ENCODE measurements at places on chromosomes 13 and 19. TPM values are rescaled to one million over a fixed set of nuclear protein-coding genes. Genes with fewer than 3 reads are reported as not detected.

CEACAM4 gene
- polyA plus RNA-seq = not detected

DNA sequence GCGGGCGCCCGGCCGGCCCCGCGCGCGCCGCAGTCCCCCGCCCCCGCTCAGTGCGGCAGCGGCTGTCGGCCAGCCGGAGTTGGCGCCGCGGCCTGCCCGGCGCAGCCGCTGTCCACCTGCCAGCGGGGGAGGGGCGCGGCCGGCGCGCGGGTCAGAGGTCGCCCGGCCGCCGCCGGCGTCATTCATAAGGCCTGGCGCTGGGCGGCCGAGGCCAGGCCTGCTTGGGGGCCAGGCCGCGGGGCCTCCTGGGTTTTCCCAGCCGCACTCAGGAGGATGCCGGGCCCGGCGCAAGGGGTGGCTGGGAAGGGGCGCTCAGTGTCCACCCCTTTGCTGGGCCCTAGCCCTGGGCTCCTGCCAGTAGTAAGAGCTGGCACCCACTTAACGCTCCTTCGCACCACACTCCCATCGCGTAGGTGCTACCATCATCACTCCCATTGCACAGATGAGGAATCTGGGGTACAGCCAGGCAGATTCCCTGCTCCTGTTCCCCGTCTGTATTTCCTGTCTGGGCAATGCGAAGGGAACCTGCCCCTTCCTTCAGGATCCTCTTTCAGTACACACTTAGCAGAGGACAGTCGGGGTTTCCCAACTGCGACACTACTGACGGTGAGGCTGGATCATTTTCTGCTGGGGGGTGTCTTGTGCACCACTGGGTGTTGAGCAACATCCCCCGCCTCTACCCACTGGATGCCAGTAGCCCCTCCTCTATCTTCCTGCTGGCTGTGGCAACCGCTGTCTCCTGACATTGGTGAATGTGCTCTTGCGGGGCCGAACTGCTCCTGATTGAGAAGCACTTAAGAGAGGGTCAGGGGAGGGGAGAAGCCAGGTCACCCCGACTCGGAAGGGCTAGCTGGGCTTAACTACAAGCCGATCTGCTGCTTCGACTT is 846 bp upstream of the PRKACA start:
- DNase-seq = peak; percentile 59

ZNF534 gene
- polyA plus RNA-seq = not detected

C1QTNF9B gene
- polyA plus RNA-seq = not detected

PPP2R1A gene
- 203 TPM for polyA plus RNA-seq

DNA sequence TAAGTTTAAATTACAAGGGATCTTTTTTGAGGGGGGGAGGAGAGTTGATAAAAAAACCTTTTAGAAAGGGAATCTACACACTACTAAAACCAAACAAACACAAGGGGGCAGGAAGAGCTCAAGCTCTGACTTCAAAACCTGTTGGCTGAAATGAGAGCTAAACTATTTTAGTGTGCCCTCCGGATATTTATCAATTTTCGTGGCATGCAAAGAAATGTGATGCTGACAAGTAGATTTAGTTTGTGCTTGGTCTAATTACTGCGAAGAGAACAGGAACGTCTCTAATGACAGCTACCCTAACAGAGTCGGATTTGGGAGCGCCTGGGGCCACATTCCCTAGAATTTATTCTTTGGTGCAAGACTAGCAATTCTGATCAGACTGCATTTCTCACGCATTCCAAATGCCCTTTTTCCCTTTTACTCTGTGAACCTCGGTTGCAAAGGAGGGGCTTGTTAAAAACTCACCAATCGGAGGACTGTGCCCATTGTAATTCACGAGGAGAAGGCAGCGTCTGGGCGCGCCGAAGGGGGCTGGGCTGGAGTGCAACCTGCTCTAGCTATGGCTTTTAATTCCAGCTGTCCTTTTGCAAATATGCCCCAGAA is 802 bp upstream of the FREM2 start:
- peak; percentile 44 for DNase-seq

DNA sequence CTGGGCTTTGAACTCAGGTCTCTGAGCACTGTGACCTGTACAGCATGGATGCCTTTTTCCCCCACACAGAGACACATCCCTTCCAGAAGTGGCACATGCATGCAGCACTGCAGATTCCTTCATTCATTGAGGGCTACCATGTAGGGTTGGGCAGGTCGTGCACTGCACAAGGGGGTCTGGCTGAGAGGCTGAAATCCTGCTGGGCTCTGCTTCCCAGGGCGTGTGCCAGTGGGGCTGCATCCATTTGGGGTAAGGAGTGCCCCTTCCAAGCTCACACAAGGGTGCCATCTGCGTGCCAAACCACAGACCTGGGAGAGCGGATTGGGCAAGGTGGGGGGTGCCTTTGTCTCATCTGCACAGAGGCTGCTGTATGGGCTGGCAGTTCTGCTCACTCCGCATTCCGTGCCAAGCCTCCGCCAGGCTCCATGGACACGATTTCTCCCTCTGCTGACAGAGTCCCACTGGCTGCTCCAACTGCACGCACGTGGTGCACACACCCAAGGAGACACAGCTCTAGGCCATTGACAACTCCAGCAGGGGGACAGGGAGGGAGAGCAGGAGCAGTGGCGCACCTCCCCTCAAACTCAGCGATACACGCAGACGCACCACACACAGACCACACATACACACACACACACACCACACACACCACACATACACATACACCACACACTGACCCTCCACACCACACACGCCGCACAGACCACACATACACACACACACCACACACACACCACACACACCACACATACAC is 4.5 kb upstream of the SHISA7 start:
- peak; percentile 77 for DNase-seq

DNA sequence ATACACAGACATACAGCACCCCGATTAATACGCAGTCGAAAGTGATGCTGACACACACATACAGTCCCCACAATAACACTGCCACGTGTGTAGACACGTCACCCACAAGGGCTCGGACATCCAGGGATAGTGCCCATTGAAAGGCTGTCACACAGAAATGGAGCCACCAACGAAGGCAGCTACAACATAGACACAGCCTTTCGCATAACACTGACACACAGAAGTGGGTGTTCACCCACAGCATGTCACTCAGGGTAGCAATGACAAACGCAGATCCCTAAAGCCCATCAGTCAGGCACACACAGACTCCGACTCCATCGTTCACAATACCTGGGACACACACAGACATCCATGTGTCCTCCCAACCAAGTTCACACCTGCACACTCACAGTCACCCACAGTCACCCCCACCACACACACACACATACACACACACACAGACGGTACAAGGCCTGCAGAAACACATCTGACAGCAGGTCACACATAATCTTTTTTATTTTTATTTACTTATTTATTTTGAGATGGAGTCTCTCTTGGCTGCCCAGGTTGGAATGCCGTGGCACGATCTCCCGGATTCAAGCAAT is 10.4 kb upstream of the NANOS3 start:
- no peak for DNase-seq

GRCh38 chr13:103044056-103044455 is 22.2 kb downstream of the SLC10A2 start:
- DNase-seq = peak; percentile 70

DNA sequence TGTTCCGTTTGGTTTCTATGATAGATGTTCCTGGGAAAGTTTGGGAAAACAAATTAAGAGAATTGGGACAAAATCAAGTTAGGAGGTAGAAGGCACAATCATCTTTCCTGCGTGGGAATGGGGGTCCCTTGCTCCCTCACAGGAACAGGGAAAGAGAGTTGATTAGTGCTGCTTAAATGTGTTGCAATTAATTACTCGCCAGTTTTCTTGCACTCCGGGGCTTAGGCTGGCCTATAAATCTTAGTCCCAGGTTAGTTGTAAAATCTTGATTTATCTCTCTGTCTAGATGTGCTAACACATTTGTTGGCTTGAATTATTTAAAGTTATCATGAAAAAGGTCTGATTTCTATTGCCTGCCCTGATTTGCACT is 10.1 kb downstream of the B3GLCT start:
- no peak for DNase-seq

ELSPBP1 gene
- not detected for polyA plus RNA-seq

DNA sequence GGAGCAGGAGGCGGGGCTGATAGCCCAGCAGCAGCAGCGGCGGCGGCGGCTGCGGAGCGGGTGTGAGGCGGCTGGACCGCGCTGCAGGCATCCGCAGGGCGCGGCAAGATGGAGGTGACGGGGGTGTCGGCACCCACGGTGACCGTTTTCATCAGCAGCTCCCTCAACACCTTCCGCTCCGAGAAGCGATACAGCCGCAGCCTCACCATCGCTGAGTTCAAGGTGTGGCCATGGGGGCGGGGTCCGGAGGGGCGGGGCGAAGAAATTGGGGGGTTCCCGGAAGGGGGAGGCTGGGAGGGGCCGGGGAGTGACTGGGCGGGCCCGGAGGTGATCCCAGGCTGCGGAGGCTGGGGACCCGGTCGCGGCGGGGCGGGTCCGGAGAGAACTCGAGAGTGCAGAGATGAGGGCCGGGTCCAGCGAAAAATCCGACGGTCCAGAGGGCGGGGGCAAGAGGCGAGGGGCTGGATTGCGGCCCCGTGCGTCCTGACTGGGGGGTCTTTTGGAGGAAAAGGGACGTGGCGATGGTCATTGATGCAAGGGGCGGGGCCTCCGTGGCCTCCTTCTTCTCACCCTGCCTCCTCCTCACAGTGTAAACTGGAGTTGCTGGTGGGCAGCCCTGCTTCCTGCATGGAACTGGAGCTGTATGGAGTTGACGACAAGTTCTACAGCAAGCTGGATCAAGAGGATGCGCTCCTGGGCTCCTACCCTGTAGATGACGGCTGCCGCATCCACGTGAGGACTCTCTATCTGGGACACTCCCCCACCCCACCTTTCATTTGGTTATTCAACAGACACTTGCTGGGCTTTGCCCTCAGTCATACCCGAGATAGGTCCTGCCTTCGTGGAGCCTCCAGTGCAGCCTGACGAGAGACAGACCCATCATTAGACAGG is at the start of gene TBCB:
TBCB (plus strand) TSS at position 16 of the 891 bp plus-strand sequence; CDS start at position 109, 93 bp downstream.
- no peak for DNase-seq

DNA sequence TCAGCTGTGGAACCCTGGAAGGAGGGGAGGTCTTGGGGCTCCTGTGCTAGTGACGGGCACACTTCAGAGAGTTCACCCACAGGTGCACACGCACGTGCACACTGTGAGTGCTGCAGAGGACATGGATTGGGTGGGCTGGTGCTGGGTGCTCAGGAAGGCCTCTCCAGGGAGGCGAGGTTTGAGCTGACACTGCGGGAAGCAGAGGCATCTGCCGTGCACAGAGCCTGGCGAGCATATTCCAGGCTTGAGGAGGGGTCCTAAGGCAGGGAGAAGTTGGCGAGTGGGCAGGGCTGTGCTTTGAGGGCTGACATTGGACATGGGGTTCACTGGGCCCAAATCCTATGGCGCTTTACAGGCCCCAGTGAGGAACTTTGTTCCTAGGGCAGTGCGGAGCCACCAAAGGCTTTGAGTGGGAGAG is 25.6 kb downstream of the CCDC8 start:
- DNase-seq = no peak
